A549 treated with GW870086 at 1 μM for 4 hours (cell line): ENCODE measurements at places on chromosomes 7 and 10. TPM values are rescaled to one million over a fixed set of nuclear protein-coding genes. Genes with fewer than 3 reads are reported as not detected.

The OPN1SW gene
- total RNA-seq, result not detected in 5 replicates

The HSPA12A gene
- total RNA-seq, result 9.3 to 12.5 TPM (median 11.2 TPM) in 5 replicates

The SLC13A1 gene
- total RNA-seq, result not detected in 5 replicates

The CHRM2 gene
- total RNA-seq, result not detected in 5 replicates

The MCU gene
- total RNA-seq, result 24.7 to 32.5 TPM (median 30.4 TPM) in 5 replicates

The TMEM26 gene
- total RNA-seq, result 0.06 to 0.31 TPM (median 0.12 TPM) in 4 of 5 replicates, not detected in the other

The C10orf53 gene
- total RNA-seq, result not detected in 5 replicates

The RELN gene
- 0.01 to 0.21 TPM (median 0.02 TPM) in 3 of 5 replicates, not detected in the others for total RNA-seq

The BAMBI gene
- total RNA-seq, result 12.4 to 16.5 TPM (median 14.3 TPM) in 5 replicates

The ANKRD2 gene
- 4.2 to 6.9 TPM (median 4.9 TPM) in 5 replicates for total RNA-seq

The GALNT11 gene
- total RNA-seq, result 18.2 to 23.7 TPM (median 22.9 TPM) in 5 replicates

The PDZD7 gene
- total RNA-seq, result 0.67 to 1.3 TPM (median 0.90 TPM) in 5 replicates

The BZW2 gene
- 96.7 to 99.5 TPM (median 97.8 TPM) in 5 replicates for total RNA-seq

The SPDYE6 gene
- not detected in 5 replicates for total RNA-seq

The GIMAP8 gene
- total RNA-seq, result not detected in 5 replicates

The NRBF2 gene
- total RNA-seq, result 21.2 to 24.7 TPM (median 23.2 TPM) in 5 replicates

The SLC26A5 gene
- not detected in 5 replicates for total RNA-seq

The PITX3 gene
- 0.40 to 0.89 TPM (median 0.85 TPM) in 5 replicates for total RNA-seq

The OAT gene
- 65.5 to 92.8 TPM (median 74.5 TPM) in 5 replicates for total RNA-seq

The STK31 gene
- 0.39 to 1.1 TPM (median 0.66 TPM) in 5 replicates for total RNA-seq

The ADCY1 gene
- total RNA-seq, result 1.7 to 2.4 TPM (median 2.0 TPM) in 5 replicates

The CTBP2 gene
- total RNA-seq, result 112 to 130 TPM (median 123 TPM) in 5 replicates

The METTL27 gene
- total RNA-seq, result 7.1 to 11.1 TPM (median 10.1 TPM) in 5 replicates

The ACHE gene
- 2.2 to 3.0 TPM (median 2.8 TPM) in 5 replicates for total RNA-seq

The MOSPD3 gene
- total RNA-seq, result 18.2 to 22.7 TPM (median 20.0 TPM) in 5 replicates

The CALML3 gene
- total RNA-seq, result not detected in 5 replicates

The PPP1R3C gene
- 16.0 to 20.6 TPM (median 17.1 TPM) in 5 replicates for total RNA-seq

The EPDR1 gene
- total RNA-seq, result 66.1 to 81.5 TPM (median 77.3 TPM) in 5 replicates

The CUX1 gene
- total RNA-seq, result 40.6 to 48.7 TPM (median 47.3 TPM) in 5 replicates

The USP6NL gene
- 10.4 to 14.0 TPM (median 12.5 TPM) in 5 replicates for total RNA-seq

The ICA1 gene
- 0.74 to 1.4 TPM (median 1.1 TPM) in 5 replicates for total RNA-seq

The ADARB2 gene
- not detected in 5 replicates for total RNA-seq

The CYP2E1 gene
- 0.16 to 0.32 TPM (median 0.28 TPM) in 4 of 5 replicates, not detected in the other for total RNA-seq

The SPDYE2 gene
- not detected in 5 replicates for total RNA-seq

The CDH23 gene
- total RNA-seq, result 1.9 to 3.4 TPM (median 2.1 TPM) in 5 replicates

The MYPN gene
- 2.0 to 2.9 TPM (median 2.3 TPM) in 5 replicates for total RNA-seq

The MMP21 gene
- not detected in 5 replicates for total RNA-seq

The NODAL gene
- total RNA-seq, result not detected in 5 replicates

The OR13A1 gene
- not detected in 5 replicates for total RNA-seq

The CPEB3 gene
- total RNA-seq, result 0.31 to 0.44 TPM (median 0.38 TPM) in 5 replicates

The PTN gene
- not detected in 5 replicates for total RNA-seq

The TAS2R41 gene
- not detected in 5 replicates for total RNA-seq

The ZPBP gene
- not detected in 5 replicates for total RNA-seq

The NPFFR1 gene
- 0.05 TPM in 1 of 5 replicates, not detected in the others for total RNA-seq
